Renal cortical epithelial cell (primary cell): ENCODE measurements at places on chromosomes 13 and 19.
A peak's percentile ranks its signal among the peaks of the same experiment; 100 is the strongest.

DNA sequence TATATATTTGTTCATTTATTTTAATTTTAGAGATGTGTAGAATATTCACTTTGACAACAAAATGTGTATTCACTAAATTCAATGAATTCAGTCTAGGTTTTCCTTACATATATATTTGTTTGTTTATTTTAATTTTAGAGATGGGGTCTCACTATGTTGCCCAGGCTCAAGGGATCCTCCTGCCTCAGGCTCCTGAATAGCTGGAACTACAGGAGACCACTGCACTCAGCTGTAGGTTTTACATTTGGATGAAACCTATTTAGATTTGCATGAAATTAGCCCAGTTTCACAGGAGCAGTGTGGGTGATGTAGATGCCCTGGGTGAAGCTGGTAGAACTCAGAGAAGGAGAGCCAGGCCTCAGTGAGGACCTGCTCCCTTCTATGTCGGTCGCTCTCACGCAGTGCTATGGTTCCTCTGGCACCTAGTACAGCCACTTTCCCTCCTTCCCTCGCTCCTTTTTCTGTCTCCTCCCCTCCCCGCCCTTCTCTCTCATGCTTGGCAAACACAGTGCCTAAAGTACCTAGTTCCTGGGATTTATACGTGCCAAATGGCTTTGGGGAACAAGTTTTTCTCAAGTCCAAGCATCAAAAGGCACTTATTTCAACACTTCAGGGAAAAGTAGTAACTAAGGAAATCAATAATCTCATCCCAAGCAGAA lies 14.7 kb upstream of the HMGB1 start:
- no peak for DNase-seq

- no peak for DNase-seq
Observed at GRCh38 chr13:51770160-51770559, 33.8 kb downstream of the DHRS12 start.

- DNase-seq = no peak
Observed at GRCh38 chr19:15532779-15533521, 24.6 kb downstream of the CYP4F22 start.

GRCh38 chr13:72590091-72590740 lies 137.2 kb downstream of the MZT1 start:
- DNase-seq = no peak

DNA sequence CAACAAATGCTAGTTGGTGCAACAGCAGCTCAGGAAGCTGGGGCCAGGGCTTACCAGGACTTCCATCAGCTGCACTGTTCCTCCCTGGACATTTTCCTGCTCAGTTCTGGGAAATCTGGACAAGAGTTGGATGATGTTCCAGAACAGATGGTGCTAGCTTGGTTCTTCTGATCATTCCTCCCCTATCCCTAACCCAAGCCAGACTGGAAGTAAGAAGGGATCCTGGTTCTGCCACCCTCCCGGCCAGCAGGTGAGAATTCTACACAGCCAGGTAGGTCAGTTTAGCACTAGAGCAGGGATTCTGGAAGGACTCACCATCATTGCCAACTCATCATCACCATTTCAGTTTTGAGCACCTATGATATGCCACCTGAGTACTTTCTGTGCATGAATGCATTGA lies 30.2 kb downstream of the CACNA1A start:
- DNase-seq = no peak

DNA sequence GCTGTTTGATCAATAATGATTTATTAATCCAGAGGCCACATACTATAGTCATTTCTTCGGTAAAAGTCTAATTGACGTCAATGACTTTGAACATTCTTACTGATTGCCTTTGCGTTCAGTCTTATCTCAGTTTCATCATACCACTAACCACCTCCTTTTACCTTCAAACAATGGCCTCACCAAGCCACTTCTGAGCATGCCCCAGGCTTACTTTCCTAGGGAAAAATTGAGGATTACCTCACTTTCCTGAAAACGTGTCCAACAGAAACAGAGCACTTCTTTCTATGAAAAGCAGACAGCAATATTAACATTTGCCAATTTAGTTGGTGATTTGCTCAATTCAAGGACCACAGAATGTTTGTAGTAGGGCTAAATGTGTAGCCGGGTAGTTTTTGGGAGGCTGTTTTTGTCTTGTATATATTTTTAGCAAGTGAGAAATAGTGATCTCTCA lies 157.6 kb downstream of the KLF5 start:
- peak; percentile 15 for DNase-seq

DNA sequence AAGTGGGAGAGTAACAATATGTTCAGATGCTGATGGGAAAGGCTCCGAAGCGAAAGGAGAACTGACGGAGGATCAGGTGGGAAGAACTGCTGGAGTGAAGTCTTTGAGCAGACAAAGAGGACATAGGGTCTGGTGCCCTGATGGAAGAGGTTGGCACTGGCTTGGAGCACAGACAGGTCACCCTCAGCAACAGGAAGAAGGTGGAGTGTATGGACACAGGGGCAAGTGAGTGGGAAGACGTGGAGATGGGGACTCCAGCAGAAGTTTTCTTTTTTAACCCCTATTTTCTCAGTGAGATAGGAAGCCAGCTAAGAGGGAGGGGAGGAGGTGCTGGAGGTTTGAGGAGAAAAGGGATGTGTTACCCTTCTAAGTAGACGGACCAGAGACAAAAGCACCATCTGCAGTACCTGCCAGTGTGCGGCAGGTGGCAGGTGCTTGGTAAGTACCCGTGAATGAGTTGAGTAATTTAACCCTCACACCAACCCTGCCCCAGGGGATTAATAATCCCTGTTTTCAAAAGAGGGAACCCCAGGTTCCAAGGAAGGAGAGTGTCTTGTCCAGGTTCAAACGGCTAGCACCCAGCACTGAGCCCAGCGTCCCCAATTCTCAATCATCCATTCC lies 11.2 kb downstream of the HAS1 start:
- DNase-seq = peak; percentile 49

GRCh38 chr13:80039000-80039399 lies 301.9 kb downstream of the SPRY2 start:
- DNase-seq = no peak

DNA sequence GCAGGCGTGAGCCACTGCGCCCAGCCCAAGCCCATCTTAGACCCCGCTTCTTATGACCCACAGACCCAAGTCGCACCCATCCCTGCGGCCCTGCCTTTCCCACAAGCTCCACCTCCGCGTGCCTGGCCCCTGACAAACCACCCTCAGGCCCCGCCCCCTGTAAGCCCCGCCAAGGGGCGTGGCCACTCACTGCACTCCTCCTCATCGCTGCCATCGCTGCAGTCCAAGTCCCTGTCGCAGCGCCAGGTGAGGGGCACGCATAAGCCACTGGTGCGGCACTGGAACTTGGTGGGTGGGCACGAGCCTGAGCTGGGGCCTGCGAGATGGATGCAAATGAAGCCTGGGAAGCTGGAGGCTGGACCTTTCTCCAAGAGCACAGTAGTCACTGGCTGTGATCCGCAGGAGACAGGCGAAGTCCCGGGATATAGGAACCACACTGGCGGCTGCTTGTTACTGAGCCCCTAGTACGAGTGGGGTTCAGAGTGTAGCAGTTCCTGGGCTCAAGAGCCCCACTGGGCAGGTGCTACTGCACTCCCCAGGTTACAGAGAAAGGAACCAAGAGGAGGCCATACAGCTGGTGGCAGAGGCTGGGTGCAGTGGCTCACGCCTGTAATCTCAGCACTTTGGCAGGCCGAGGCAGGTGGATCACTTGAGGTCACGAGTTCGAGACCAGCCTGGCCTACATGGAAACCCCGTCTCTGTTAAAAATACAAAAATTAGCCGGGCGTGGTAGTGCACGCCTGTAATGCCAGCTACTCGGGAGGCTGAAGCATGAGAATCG lies 3.1 kb downstream of the CD320 start:
- DNase-seq = no peak

DNA sequence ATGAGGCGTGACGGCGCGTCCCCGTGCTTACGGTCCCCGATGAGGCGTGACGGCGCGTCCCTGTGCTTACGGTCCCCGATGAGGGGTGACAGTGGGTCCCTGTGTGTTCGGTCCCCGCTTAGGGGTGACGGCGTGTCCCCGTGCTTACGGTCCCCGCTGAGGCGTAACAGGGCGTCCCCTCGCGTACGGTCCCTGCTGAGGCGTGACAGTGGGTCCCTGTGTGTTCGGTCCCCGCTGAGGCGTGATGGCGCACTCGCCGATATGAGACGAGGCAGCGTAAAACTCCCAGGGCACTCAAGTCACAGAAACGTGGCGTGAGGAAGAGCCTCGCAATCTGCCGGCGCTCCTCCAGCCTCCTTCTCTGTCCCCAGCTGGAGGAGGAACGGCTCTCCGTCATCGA lies 20.9 kb downstream of the CFAP97D2 start:
- DNase-seq = no peak

GRCh38 chr19:12841094-12841493 lies 2.8 kb downstream of the MAST1 start:
- DNase-seq = no peak

DNA sequence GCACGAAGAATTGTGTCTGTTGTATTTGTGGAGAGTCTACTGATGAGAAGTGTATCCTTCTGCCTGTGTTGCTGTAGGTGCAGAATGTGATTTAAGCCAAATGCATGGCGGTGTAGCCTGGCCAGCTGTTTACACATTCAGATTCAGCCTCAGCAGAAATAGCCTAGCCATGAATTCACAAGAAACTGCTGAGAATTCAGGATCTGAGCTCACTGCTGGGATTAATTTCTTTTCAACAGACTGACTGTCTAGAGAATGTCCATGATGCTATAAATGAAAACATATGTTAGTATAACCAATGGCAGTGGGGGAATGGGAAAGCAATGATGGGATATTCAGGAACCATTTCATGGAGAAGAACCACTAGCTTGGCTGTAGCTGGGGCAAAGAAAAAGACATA lies 77.4 kb upstream of the RNF113B start:
- DNase-seq = no peak

- no peak for DNase-seq
Observed at GRCh38 chr13:30464496-30465342, 1.0 kb downstream of the HMGB1 start.

DNA sequence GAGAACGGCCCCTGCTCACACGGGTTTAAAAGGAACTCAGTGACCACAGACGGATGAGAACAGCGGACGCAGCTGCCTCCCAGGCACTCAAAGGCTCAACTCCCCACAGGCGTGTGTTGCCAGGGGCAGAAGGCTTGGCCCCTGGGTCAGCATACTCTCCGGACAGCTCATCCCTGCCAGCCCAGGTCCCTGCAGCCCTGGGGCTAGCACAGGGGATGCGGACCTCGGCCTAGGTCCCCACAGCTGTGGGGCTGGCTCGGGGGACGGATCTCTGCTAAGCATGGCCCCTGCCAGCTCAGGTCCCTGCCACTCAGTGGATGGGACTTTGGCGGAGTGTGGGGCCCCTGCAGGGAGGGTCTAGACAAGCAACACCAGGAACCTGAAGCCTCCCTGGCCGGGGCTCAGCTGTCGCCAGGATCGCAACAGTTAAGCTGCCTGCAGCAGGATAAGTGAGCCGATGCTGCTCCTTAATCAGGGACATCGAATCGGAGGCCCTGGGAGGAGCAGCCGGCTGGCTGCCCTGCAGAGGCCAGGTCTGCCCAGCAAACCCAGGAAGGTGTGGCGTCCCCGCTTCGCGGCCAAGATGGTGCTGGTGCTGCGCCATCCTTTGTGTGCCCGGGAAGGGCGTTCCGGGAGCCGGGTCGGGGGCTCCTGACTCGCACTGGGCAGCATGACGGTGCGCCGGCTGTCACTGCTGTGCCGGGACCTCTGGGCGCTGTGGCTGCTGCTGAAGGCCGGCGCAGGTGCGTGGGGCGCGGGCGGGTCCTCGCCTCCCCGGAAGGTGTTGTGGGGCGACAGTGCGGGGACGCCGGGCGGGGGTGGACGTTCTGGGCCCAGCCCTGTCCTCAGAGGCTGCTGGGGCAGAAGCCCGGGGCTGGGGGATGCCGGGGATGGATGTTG lies 32.5 kb downstream of the MCF2L start:
- peak; percentile 22 for DNase-seq

- DNase-seq = no peak
Observed at GRCh38 chr13:27334774-27335435, 64.3 kb downstream of the RASL11A start.
